Fibroblast of lung (primary cell): ENCODE measurements at places on chromosomes 5 and 9. TPM values are rescaled to one million over a fixed set of nuclear protein-coding genes. Genes with fewer than 3 reads are reported as not detected.

Gene FBP1
- total RNA-seq = not detected in 2 replicates

Gene GLE1
- 22.1 and 23.6 TPM in 2 replicates for total RNA-seq

Gene SPRY4
- total RNA-seq = 4.5 and 4.9 TPM in 2 replicates

Gene N4BP3
- total RNA-seq = 0.26 and 0.83 TPM in 2 replicates
